ENCODE measurements at places on chromosomes 2 and 18.

DNA sequence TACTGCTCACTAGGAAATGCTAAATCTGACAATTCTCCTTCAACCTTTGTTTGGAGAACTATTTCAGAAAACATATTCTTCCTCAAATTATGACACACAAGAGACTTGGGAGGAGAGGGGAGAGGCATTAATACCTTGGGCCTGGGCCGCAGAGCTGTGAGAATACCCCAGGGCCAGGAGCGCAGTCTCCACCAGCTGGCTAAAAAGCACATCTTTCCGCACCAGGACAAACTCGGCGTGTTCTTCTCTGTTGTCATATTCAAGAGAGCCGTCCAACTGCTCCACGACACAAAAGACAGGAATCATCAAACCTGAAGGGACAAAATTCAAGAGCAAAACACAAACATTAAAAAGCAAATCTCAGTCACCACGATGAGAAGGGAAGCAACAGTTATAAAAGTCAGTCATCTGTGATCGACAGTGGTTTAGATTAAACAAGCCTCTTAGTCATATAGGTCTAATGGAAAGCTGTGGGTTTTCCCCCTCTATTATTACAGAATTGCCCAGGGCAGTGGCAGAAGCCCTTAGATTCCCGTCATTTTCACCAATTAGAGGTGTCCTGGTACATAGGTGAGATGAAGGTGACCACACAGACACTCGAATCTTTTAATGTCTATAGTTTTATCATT is 24.4 kb downstream of the SATB2 start:
- no peak for DNase-seq

DNA sequence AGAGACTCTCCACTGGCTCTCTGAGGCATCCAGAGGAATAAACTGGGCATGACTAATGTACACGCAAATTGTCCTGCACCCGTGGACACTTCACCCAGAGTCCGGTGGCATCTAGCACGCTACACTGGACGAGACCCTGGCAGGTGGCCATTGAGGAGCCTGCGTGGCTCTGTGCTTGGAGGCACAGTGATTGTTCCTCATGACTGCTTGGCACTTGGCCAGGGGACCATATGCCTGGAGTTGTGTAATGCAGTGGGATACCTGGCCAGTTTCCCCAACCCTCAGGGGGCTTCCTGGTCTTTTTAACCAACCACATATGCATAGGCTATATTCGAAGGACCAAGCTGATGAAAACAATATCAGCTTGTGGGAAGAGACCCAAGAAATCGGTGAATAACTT is 66.6 kb downstream of the MTCL1 start:
- DNase-seq: peak; percentile 42

DNA sequence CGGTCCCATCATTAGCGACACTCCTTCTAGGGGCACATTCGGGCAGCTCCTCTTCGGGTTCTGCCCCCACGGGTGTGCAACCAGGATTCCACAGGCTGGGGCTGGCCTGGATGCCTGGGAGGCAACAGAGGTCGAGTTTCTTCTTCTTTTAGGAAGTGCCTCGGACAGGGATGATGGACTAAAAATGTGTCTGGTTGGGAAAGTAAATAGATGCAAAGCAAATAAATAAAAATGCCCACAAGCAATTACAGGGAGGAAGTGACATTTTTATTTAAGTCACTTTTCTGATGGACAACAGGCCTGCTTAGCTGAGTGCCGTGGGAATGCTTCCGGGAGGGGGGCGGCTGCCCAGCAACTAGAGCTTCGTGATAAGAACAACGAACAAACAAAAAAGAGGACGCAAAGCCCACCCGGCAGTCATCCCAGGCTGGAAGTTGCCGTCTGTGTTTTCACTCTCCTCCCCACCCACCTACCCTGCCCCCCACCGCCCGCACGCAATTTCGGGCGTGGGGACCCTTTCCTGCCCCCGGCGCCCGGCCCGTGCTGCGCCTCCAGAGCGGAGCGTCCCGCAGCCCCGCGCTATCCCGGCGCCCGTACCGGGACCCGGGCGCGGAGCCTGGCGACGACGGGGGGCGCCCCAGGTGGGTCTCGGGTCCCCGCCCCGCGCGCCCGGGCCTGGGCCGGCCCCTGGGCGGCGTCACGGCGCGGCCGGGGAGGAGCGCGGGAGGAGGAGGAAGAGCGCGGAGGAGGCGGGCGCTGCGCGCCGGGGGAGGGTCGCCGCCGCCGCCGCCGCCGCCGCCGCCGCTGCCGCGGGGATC is 412 bp upstream of the NCK2 start:
- no peak for DNase-seq

GRCh38 chr2:96878171-96878570 is 8.3 kb upstream of the SEMA4C start:
- no peak for DNase-seq

DNA sequence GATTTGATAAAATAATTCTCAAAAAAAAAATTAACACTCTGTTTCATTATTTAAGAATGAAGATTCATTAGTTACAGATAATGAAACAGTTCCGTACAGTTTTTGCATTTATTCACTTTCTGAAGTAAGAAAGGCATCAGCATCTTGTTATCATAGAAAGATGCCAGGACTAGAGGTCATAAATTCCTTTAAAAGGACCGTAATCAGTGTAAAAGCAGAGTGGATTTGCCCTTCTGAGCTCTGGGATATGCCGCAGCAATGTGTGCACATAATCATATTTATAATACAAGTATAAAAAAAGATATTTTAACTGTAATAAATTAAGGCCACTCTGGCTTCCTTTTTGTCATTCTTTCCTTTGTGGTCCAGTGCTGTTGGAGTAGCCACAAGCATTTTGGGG is 37.5 kb upstream of the COL5A2 start:
- no peak for DNase-seq

- no peak for DNase-seq
These were observed 36.6 kb downstream of the ZAP70 start for GRCh38 chr2:97750017-97750416.

DNA sequence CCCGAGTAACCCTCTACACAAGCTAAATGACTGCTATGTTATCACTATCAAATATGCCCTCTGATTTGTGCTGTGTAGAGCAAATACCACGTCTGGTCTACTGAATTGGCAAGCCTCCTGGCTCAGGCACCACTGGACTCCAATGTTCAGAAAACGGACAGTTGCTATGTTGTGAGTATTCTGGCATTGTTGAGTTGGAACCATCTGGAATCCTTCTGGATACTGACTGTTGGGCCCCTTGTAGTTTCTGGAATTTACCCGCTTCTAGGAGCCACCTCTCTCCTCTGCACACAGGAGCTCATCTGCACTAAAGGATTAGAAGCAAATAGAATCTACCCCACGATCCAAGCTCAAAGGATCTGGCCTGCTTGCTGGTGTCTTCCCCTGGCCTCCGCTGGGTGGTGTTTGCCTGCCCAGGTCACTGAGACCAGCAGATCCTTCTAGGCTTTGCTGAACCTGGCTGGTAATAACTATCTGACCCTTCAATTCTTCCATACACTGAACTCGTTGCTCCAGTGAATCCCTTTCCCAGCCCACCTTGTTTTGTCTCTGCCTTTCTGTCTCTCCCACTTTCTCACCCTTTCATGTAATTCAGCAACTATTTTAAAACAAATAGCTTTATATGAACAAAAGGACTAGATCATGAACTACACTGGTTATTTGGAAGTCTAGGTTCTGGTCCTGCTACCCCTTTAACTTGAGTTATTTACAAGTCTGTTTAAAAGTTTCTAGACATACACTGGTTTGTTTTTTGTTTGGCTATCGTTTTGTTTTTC is 2.1 kb upstream of the HAAO start:
- no peak for DNase-seq

- DNase-seq: peak; percentile 17
These were observed 405.3 kb downstream of the LPIN1 start for GRCh38 chr2:12151716-12152115.

DNA sequence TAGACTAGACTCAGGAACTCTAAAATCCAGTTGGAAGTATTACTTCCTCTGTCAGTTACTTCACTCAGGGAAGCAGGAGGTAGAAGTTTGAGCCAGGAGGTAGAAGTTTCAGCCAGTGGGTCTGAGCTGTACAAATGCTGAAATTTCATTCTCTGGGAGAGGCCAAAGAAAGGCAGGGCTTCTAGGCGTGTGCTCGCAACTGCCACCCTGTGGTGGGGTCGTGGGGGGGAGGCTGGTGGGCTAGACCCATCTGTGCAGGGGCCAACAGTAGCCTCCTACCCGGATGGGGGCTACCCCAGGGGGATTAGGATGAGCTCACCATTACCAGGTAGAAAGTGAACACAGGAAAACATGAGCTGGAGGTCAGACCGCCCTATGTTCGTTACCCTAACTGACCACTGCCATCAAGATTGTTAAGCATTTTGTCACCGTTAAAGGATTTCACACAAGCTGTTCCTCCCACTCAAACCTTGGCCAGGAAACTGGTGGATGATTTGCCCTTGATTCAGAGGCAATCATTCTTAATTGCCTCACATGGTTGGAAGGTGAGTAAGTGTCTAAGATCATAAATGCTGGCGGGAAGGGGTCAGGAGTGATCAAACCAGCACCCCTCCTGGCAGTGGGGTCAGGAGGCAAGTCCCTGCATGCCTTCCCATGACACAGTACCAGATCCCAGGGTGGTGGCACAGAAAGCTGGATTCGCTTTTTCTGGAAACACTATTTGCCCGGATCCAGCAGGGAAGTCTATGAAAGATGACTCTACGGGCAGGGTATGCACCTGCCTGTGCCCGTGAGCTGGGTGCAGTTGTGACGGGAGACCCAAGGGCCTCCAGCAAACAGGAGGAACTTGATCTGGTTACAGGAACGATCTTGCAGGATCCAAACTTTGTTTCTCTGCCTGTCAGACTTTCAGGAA is 5.2 kb upstream of the FHL2 start:
- peak; percentile 99 for DNase-seq

GRCh38 chr2:48508461-48509124 is 21.4 kb upstream of the STON1 start:
- peak; percentile 84 for DNase-seq

DNA sequence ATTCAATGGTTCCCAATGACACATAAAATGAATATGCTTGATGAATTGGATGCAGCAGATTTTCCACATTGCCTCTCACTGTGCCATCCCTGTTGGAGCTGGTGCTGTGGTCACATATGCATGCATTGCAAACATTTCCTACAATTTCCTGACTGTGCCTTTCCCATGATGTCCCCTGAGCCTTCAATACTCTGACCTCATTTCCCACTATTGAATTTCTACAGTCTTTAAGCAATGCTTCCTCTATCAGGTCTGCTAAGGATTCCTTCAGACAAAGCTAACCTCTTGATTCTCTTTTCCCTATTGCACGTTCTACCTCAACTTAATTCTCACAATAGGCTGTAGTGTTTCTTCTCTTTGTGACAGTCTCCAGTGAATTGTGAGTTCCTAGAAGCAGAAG is 342.5 kb upstream of the CRIM1 start:
- DNase-seq: no peak

DNA sequence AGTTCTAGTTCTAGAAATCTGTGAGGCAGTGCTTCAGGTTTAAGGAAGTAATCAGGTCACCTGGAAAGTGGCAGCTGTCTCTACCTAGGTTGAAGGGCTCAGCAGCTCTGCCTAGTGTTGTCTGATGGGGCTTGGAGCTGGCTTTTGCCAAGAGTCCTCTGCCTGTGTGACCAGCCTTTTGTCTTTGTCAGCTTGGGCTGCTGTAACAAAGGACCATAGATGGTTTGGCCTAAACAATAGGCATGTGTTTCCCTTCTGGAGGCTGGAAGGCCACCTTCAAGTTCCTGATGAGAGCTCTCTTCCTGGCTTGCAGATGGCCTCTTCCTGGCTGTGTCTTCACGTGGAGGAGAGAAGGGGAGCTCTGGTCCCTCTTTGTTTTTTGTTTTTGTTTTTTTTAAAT is 13.3 kb downstream of the UBE2F start:
- no peak for DNase-seq

DNA sequence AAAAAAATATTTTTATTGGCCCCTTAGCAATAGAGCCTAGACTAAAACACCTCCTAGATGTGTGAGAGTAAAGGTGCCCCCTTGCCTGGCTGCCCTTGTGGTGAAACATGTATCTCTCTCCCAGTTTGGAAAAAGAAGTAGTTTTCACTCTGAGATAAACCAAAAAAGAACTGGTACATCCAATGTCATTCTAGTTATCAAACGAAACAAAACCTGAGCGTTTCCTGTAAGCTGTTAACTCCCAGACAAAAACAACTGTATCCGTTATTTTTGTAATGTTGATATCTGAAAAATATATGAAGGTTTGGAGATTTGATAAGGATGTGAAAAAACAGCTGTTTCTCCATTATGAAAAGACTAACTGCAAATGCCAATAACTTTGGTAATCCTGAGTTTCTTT is 24.3 kb downstream of the HEATR5B start:
- DNase-seq: no peak

DNA sequence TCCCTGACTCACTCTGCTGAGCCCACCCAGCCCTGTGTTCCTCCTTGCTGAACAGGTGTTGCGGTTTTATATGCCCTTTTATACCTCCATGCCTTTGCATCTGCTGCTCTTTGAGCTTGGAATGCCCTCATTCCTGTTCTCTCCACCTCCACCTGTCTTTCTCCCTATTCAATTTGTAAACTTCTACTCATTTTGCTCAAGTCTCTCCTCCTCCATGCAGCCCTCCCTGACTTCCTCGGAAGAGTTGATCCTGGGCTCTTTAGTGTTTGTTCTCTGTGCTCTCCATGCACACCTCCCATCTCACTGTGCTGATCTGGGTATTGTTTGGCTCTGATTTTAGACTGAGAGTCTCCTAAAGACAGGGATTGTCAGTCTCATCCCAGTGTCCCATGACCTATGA is 7.2 kb upstream of the OTOF start:
- no peak for DNase-seq

DNA sequence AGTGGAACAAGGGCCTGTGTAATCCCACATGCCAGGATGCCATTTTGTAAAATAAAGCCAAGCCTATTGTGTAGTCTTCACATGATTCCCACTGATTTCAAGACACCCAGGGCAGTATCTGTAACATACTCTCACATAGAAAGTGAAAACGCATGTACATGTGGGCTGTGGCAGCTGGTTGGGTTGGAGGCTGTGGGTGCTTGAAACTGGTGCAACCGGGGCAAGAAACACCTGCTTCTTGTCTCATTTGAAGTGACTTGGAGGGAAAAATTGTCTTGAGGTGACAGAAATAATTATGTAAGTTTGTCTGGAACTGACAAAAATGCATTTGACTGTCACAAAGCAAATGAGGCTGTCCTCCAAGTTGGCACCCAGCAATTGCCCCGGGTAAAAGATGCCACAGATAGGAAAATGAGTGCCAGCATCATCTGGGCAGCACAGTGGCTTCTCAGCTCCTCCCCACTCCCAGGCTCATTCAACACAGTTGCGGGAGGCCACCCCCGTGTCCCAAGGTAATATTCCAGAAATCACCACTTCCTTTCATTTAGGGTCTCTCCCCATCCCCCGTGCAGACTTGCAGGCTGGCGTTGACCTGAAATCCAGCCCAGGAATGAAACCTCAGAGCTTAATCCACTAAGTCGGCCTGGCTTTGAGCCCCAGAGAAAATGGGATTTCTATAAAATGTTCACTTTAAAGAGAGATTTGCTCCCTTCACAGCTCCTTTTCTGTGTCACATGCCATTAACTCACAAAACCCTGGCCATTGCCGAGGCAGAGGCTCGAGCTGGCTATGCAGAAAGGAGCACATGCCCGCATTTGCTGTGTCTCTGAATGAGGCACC is 293.9 kb upstream of the PARD3B start:
- no peak for DNase-seq

Measured in astrocyte (in vitro differentiated cells and primary cell).